ENCODE measurements at places on chromosomes 1 and 21.

GRCh38 chr1:15151377-15151806 is 2.2 kb upstream of the TMEM51 start:
- no peak for DNase-seq

DNA sequence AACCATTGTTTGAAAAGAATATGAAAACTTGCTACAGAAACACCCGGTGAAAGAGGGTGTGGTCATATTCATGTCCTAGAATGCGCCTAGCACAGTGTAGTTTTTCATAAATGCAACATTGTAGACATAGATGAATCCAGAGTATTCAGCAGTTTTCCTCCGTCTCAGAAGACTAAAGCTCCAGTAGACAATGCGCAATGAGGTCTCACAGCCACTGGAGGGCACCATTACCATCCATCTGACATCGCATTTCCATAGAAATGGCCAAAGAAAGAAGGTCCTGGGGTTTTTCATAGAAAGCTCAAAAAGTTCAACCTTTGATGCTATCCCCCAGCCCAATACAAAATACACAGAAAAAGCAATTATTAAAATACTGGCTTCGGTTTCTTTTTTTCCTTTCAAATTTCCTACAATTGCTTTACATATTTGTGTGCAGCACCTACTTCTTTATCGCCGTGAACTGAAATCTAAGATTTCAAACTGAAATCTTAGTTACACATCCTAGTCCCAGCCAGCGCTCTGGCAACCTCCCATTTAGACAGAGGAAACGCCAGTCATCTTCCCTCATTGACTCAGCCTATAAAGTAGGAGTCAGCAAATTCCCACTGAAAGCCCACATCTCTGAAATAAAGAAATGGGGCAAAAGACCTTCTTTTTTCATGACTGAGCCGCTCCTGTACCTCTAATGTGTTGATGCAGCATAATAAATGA is 3.9 kb upstream of the CD58 start:
- DNase-seq, result peak; percentile 75

- no peak for DNase-seq
These were observed 6.8 kb downstream of the TFF2 start for GRCh38 chr21:42343963-42344510.

GRCh38 chr1:205348554-205349487 is 7.9 kb downstream of the KLHDC8A start:
- no peak for DNase-seq

- DNase-seq, result no peak
These were observed 15.9 kb upstream of the SLC19A1 start for GRCh38 chr21:45558044-45558721.

DNA sequence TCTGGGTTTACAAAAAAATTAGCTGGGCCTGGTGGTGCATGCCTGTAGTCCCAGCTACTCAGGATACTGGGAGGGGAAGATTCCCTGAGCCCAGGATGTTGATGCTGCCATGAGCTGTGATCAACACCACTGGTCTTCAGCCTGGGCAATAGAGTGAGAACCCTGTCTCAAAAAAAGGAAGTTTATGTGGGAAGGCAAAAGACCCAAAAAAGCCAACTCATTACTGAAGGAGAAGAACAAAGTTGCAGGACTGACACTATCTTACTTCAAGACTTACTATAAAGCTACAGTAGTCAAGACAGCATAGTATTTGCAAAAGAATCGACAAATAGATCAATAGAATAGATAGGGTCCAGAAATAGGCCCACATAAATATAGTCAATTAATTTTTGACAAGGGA is 9.2 kb upstream of the PTGS2 start:
- DNase-seq, result no peak

DNA sequence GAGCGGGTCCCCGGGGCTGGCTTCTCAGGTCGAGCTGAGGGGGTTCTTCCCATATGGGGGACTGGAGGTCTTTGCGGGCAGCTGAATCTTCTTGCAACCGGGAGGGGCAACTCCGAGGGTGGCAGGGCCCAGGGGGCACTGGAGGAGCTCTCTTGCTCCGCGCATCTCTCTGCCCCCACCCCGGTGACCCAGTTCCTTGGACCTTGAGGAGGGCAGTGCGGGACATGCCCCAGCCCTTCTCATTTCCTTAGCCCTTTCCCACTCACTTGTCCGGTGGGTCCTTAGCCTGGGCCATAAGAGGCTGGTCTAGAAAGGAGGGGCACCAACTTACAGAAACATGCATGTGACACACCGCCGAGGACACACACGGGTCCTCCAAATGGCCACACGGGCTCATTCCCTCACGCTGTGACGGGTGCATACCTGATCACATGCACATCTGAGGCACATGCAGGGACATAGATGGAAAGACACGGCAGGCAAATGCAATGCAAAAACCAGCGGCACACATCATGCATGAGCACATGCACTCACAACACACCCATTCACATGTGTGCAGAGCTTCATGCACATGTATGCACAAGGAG is 630 bp downstream of the HPCA start:
- DNase-seq, result no peak

- no peak for DNase-seq
These were observed 158.7 kb downstream of the NTPCR start for GRCh38 chr1:233109096-233109495.

- DNase-seq, result no peak
These were observed 960 bp downstream of the MX2 start for GRCh38 chr21:41362605-41363369.

- DNase-seq, result no peak
These were observed 232.2 kb upstream of the COA6 start for GRCh38 chr1:234141006-234141405.
